Activated CD4-positive, alpha-beta T cell treated with anti-CD3 and anti-CD28 coated beads for 36 hours (primary cell): ENCODE measurements at places on chromosomes 1 and 21. TPM values are rescaled to one million over a fixed set of nuclear protein-coding genes. Genes with fewer than 3 reads are reported as not detected.
A peak's percentile ranks its signal among the peaks of the same experiment; 100 is the strongest.

The TCHHL1 gene
- not detected for total RNA-seq

The LCE1C gene
- total RNA-seq = not detected

The CHIT1 gene
- total RNA-seq = 0.80 TPM

The NGF gene
- not detected for total RNA-seq

The FALEC gene
- total RNA-seq = not detected

The YTHDF2 gene
- total RNA-seq = 74.8 TPM

The KRTAP13-2 gene
- total RNA-seq = not detected

DNA sequence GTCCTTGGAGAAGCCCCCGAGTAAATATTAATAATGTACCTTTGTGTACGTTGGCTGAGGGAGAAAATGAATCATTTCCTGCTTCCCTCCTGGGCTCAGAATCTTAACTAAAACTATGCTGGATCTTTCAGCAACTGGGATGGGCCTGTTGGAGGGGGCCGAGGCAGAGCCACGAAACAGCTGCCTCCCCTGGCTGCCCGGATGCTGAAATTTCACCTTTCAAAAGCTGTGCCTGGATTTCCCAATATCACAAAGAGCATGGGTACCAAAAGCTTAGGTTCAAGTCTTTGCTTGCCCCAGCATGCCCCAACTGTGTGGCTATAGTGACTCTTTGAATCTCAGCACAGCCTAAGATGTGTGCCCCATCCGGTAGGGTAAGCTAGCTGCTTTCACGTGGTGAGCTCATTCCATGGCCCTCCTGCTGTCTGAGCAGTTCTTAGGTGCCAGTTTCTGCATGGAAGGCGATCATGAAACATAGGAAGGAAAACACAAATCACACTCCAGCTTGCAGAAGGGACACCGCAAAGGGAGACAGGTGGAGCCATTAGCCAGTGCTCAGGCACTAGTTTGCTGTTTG, 473.5 kb downstream of the PTPRU start:
- DNase-seq = peak; percentile 28

DNA sequence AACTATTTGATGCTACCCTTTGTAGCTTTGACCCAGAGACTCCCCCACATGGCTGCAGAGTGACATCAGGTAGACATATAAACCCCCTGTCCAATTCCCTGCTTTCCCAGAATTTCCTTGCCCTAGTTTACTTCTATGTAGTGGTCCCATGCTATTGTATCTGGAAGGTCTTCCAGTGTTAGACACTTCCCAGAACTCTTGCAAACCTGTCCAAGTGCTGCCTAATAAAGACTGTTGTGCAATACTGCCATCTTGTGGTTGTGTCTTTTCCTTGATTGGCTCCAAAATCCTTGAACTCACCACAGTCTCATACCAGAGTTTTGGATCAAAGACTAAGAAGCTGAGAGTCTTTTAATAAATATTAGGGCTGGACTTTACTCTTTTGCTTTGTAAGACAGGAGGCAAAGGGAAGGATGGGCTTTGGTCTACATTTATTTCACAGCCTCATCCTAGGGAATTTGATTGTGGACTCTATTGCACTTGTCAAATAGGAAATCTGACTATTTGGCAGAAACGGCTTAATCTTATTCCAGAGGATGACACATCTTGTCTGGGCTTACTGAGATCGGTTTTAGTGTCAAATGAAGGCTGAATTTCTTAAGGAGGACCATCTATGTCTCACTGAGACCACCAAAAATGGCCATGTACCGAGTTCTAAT, 169.9 kb downstream of the LRRC7 start:
- peak; percentile 9 for DNase-seq

GRCh38 chr1:186079084-186079684, 295.9 kb downstream of the TPR start:
- DNase-seq = no peak

DNA sequence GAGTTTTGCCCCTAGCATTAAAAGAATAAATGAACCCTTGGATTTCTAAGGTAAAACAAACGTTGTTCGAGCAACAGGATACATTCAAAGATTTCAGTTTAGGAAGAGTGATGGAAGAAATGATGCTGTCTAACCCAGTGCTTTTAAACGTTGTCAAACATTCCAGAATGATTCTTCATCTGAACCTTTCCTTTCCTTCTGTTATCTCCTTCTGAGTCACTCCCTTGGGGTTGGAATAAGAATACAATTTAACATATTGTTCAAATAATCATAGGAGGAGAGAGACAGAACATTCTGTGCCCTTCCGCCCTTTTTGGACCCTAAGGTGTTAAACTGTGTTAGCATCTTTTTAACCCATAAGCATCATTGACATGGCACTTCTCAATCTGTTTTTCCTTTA, 61.1 kb upstream of the RCOR3 start:
- no peak for DNase-seq

DNA sequence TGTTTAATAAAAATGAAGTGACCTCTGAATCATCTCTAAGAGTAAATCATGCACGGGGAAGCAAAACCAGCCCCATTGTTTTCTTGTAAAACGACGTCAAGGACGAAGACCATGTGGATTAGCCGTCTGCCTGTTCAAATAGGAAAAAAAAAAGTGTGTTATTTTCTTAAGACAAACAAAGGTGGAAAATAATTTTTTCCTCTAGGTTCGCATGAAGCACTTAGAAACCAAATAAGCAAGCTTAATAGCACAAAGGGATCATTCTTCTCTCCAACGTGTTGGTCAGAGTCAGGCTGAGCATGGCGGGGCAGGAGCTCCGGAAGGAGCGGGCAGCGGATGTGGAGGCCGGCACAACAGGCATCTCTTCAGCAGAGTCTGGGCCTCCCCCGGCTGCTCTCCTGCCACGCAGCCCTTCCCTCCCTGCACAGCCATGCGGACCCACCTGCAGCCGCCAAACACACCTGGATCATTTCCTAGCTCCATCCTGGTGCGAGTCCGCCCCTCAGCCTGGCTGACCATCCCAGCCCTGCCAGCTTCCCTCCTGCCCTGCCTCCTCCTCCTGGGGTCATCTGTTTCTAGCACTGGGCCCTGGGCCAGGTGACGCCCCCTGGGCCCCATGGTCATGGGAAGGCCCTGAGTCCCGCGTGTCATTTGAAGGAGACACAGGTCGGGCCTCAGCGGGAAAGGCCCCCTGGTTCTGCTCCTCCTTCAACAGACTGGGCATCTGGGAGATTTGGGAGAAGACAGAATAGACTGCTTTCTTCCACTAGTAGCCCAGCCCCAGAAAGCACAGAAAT, 40.2 kb downstream of the MX1 start:
- DNase-seq = no peak

DNA sequence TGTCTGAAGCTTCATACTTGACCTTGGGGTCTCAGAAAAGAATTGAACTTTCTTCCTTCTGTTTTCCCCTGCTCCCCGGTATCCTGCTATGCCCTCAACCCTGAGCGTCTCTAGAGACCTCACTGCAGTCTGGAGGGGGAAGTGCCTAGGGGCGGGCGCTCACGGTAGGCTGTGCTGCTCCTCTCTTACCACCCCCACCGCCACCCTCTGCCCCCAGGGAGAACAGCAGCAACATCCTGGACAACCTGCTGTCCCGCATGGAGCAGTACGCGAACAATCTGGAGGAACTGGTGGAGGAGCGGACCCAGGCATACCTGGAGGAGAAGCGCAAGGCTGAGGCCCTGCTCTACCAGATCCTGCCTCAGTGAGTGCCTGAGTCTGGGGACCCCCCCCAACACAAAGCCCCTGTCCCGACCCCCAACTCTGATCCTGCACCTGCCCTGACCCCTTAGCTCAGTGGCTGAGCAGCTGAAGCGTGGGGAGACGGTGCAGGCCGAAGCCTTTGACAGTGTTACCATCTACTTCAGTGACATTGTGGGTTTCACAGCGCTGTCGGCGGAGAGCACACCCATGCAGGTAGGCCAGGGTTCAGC, 10.3 kb downstream of the NPR1 start:
- DNase-seq = no peak

- DNase-seq = peak; percentile 23
Measured at GRCh38 chr1:37858931-37859506, 373 bp downstream of the MTF1 start.

DNA sequence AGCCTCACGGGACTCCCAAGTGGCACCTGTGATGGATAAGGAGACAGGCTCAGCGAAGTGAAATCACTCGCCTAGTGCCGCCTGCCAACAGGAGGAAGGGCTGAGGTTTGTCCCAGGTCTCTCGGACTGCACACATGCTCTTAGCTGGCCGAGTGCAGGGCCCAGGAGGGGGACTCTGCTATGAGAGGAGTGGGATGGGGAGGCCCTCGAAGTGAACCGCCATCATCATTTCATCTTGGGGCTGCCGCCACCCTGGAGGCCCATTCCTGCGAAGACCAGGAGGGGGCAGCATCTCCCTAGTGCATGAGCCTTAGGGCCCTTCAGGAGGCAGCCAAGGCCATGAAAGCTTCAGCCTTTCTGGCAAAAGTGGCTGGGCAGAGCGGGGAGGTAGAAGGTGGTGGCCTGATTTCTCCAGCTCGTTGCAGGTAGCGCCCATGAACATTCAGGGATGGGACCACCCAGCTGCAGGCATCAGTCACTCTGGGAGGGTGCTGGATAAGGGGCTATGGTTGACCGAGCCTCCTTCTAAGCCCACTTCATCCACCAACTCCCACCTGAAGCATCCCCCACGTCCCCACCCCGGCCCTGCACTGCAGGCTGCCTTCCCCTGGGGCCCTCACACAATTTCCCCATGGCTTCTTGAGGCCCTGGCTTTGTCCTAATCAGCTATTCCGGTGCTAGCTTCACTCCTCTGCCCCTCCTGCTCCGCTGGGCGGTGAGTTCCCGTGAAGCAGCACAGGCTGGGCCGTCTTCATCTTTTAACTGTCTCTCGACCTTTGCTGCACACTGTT, 17.2 kb upstream of the RASSF5 start:
- peak; percentile 89 for DNase-seq

DNA sequence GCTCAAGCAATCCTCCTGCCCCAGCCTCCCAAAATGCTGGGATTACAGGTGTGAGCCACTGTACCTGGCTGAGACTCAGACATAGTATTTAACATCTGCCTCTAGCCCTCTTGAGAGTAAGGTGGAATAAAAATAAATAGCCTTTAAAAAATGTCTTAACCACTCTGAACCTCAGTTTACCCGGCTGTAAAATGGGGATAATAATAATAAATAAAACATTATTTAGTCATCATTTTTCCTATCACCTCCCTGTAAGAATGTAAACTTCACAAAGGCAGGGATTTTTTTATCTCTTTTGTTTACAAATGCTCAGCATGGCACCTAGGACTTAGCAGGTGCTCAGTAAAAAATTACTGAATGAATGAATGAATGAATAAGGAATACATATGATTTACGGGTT, 17.2 kb downstream of the EPHB2 start:
- no peak for DNase-seq

DNA sequence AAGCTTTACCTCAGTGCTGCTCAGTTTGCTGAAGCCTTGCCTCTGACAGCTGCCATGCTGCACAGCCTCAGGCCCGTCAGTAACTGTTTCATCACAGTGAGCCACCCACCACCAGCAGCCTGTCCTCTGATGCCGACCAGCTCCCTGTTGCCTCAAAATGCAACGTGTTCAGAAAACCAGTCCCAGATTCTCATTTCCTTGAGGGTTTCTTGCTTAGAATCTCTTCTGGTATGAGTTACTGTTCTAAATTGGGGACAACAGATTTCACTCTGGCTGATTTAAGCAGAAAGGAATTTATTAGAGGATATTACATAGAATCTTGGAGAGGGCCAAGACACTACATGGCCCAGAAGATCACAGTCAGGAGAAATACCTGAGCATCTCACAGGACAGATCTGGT, 11.0 kb downstream of the UBL4B start:
- DNase-seq = no peak

- no peak for DNase-seq
Measured at GRCh38 chr21:20783611-20784010, 214.6 kb upstream of the NCAM2 start.

- no peak for DNase-seq
Measured at GRCh38 chr21:39073717-39074116, 109.5 kb downstream of the PSMG1 start.

- DNase-seq = no peak
Measured at GRCh38 chr1:61839679-61840078, 97.4 kb downstream of the PATJ start.

- DNase-seq = no peak
Measured at GRCh38 chr1:154568157-154568815, 708 bp downstream of the CHRNB2 start.

GRCh38 chr21:30962013-30962412, 76.3 kb downstream of the KRTAP19-8 start:
- DNase-seq = no peak

DNA sequence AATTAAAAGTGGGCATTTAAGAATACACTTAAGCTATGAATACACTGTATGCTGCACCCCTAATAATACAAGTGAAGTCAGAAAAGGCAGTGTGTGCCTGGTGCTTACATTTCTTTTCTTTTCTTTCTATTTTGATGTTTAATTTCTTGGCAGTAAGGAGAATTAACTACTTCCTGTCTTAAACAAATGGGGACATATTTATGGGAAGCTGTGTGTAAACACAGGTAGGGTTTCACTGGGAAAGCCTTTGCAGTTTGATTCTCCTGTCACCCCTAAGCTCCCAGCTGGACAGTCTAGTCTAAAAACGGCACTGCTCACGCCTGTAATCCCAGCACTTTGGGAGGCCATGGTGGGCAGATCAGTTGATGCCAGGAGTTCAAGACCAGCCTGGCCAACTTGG, 146.0 kb downstream of the MIS18A start:
- no peak for DNase-seq

- no peak for DNase-seq
Measured at GRCh38 chr1:84286071-84286470, 15.4 kb upstream of the SAMD13 start.

DNA sequence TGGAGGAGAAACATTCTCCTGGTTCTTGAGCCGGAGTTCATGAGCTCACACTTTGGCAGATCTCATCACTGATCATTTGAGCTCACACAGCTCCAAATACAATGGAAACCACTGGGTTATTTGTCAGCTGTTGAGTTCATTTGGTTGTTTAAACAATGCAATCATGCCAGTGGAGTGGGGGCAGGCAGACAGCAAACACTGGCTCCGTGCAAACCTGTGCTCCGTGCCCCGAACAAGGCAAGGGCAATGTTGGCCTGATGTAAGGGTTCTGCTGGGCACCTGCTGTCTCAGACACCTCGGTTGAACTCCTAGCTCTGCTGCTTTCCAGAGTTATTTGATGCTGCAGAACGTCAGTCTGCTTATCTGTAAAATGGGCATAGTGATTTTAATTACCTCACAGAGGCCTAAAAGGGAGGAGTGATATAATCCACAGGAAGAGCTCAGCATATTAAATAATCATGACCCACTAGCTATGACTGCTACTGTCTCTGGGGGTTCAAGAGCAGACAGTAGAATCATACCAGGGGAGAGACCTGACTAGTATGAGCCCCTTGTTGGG, 20.0 kb upstream of the CLIC6 start:
- DNase-seq = no peak

DNA sequence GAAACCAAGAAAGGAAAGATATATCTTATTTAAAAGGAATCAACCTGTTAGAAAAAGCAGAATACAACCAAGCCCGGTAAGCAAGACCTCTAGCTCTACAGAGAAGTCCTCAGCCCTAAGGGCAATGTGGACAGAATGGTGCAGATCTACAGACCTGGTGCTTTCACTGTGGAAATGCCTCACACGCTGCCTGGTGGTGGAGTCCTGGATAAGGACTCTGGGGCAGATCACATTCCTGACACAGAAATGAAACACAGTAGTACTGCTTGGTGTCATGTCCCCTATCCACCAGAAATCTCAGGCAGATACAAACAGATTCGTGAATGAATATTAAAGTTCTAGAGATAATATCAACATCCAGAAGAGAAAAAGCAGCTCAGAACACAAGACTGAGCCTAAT, 6.8 kb downstream of the CNN3 start:
- no peak for DNase-seq
